ENCODE measurements at places on chromosomes 6 and 20.

- no peak for DNase-seq
Measured at GRCh38 chr6:157200611-157201010, 122.7 kb downstream of the TMEM242 start.

DNA sequence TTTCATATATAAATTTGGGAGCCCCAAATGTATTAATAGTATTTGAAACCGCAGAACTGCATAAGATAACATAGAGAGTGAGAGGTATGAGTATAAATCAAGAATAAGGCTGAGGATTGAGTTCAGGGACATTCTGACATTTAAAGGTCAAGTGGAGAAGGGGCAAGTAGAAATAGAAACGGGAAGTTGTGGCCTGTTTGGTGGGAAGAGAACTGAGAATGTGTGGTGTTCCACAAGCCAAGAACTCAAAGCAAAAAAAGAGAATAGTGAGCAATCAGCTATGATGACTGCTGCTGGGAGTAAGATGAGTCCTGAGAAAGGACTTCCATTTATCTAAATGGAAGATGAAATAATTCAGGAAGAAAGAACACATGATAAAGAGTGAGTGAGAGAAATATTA lies 418.4 kb downstream of the CD109 start:
- no peak for DNase-seq

DNA sequence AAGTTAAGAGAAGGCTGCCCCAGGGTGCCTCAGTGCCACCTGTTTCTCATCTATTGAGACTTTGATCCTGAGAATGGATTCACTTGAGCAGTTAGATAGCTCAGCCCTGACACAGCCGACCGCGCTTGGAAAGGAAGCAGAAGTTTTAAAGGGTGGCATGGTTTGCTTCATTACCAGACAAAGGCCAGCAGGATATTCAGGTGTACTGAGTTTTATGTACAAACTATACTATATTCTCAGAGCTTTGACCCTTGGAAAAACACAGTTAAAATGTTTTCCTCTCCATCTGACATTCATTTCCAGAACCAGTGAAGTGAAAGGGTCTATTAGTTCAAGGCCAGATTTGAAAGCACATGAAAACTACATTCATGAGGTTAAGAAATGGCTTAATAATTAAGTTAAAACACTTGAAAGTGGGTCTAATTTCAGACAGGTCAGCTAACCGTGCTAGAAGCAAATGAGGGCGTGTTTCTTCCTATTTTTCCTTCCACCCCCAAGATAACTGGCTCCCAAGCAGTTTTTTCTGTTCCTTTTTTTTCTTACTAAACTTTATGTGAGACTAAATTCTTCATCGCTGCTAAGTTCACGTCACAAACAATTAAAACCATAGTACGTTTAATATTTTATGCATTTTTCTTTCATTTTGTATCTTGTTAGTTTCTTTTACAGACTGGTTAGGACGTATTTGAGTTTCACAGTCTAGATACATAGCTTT lies 385.3 kb upstream of the SOX4 start:
- DNase-seq: no peak

- no peak for DNase-seq
Measured at GRCh38 chr20:45408646-45409213, 641 bp downstream of the DBNDD2 start.

DNA sequence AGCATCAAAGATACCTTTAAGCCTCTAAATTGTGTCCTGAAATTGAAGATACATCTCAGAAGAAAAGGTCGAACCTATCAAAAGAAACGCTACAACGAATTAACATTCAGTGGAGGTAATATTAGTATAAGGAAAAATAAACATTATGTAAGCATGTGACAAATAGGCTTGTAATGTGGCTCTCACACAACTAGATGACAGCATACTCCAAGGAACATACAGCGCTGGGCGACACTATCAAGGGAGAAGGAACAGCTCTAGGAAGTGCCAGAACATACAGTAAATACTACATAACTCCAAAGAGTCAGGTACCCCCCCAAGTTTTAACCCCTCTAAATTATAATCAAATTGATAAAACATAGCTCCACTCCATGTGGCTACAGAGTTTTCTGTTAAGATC lies 103.5 kb downstream of the LAMP5 start:
- no peak for DNase-seq

DNA sequence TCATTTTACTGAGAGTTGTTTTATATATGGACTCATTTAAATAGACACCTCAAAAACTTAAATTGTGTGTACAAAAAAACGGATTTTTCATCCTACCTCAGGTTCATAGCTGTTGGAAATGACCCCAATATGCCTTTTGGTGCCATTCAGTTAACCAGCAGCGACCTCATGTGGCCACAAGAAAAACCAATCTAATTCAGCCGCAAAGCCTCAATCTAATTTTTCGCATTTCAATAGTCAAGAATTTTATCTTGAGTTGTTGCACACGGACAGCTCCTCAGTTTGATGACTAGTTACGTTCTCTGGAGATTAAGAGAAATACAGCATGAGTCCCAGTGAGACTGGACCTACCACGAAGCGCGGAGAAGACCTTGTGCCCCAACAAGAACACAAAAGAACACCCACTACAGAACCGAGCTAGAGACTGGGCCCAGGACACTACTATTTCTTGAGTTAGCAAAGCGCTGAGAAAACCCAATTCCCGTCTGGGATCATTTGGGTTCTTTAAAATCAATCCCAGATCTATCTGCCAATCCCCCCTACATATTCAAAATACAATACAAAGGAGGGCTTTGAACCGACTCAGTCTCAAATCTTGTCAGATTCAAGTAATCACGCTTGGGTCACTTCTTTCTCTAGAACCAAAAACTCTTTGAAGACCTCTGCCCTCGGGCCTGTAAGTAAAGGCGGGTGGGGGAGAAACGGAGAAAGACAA lies 1.1 kb downstream of the TCP11 start:
- DNase-seq: peak; percentile 60

GRCh38 chr20:47677635-47678453 lies 107.4 kb downstream of the SULF2 start:
- peak; percentile 44 for DNase-seq

- no peak for DNase-seq
Measured at GRCh38 chr6:142381845-142382378, 80.1 kb downstream of the ADGRG6 start.

- no peak for DNase-seq
Measured at GRCh38 chr6:85866758-85867401, 224.2 kb upstream of the SYNCRIP start.

DNA sequence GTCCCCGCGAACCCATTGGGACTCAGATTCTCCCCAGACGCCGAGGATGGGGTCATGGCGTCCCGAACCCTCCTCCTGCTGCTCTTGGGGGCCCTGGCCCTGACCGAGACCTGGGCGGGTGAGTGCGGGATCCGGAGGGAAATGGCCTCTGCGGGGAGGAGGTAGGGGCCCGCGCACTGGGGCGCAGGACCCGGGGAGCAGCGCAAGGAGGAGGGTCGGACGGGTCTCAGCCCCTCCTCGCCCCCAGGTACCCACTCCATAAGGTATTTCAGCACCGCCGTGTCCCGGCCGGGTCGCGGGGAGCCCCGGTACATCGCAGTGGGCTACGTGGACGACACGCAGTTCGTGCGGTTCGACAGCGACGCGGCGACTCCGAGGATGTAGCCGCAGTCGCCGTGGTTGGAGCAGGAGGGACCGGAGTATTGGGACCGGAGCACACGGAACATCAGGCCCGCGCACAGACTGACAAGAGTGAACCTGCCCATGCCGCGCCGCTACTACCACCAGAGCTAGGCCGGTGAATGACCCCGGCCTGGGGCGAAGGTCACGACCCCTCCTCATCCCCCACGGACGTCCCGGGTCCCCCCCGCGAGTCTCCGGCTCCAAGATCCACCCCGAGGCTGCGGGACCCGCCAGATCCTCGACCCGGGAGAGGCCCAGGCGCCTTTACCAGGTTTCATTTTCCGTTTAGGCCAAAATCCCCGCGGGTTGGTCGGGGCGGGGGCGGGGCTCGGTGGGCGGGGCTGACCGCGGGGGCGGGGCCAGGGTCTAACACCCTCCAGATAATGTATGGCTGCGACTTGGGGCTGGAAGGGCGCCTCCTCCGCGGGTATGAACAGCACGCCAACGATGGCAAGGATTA lies 15.7 kb upstream of the HLA-A start:
- peak; percentile 92 for DNase-seq

- no peak for DNase-seq
Measured at GRCh38 chr20:23019403-23019802, 15.7 kb upstream of the SSTR4 start.

DNA sequence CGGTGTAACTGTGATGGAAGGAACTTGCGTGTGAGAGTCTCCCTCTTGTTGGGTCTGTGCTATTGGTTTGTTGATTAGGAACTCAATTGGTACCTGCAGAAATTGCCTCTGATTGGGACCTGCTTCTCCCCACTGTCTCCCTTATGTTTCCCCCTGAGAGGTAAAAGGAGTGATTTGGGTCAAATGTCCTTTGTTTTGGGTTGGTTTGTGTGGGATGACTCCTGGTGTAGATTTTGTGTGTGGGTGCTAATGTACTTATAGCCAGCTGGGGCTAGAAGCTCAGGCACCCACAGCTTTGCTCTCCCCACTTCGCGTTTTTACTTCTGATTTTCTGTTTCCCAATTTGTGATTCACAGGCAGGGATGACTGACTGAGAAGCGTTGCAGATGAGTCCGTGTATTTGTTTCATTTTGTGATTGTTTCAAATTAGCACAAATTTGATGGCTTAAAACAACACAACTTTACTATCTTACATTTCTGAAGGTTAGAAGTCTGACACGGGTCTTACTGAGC lies 79.1 kb downstream of the UTRN start:
- DNase-seq: no peak

GRCh38 chr20:22473293-22473692 lies 111.1 kb downstream of the FOXA2 start:
- no peak for DNase-seq

DNA sequence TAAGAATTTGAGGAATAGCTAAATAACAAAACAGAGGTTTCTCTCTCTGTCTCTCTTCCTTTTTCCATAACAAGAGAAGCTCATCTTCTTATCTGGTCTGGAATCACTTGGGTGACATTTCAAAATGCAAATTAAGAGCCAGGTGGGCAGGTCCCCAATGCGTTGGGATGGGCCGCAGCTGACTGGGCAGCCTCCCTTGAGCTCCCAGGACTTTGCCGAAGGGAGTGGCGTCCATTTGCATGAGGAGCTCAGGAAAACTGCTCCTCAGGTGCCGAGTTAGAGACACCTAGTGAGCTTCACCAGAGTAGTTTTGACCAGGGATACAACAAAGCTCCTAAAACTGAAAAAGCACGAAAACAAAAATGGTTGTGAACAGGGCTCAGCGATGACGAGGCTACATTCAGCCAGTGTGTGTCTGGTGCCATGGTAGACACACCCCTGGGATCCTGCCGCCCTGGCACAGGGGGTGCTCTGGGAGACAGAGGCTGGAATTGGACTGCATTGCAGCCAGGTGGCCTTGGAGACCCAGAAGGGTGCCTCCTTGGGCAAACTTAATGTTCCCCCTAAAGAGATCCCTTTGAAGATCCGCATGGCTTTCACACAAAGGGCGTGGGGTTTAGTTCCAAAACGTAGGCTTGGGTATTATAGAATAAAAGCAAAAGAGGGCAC lies 13.5 kb upstream of the SERPINB6 start:
- no peak for DNase-seq

DNA sequence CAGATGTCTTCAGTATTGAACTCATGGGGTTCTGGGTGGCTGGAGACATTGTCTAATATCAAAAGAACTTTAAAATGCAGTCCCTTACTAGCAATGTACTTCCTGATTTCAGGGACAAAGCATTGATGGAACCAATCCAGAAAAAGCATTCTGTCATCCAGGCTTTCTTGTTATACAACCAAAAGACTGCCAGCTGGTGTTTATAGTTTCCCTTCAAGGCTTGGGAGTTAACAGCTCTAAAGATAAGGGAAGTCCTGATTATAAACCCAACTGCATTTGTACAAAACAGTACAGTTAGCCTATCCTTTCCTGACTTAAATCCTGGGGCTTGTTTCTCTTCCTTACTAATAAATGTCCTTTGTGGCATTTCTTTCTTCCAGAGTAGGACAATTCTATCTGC lies 160.0 kb downstream of the COL21A1 start:
- no peak for DNase-seq

DNA sequence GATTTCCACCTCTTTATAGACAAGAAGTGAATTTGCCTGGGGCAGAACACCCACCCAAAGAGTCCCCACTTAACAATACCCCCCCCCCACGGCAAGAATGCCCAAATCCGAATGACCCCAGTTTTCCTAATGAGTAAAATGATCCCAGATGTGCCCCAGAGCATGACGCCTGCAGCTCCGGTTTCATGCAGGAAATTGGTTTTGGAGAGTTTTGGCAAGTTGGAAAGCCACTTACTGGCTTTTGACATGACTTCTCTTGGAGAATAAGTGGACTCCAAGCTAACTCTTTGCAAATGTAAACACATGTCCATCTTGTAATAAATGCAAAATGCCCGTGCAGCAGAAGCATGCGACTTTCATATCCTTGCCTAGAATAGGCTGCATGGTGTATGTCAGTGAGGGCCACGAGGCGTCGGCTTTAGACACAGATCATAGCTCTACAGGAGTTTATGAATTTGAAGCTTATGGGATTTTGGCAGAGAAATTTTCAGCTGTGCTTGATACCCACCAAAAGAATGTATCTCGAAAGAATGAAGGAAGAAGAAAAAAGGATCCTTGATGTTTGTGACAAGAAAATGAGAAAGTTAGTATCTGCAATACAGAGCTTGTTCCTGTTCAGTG lies 24.2 kb downstream of the EDN3 start:
- no peak for DNase-seq

GRCh38 chr6:136137008-136137692 lies 113.0 kb downstream of the MTFR2 start:
- no peak for DNase-seq

- no peak for DNase-seq
Measured at GRCh38 chr6:14787677-14788076, 458.2 kb upstream of the JARID2 start.

DNA sequence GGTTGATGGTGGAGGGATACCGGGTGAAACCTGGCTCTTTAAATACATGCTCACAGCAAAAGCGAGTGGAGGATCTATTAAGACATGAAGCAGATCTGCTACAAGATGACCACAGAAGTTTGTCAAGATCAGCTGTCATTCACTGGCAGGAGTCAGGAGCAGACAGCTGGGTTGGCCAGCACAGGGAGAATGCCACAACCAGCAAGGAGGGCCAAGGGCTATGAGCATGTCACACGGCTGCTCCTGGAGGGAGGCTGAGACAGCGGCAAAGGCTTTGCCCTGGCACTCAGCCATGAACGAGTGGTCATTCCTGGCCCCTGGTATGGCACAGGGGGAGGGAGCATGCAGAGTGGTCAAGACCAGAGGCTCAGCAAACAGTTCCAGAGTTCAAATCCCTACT lies 77.6 kb downstream of the POPDC3 start:
- DNase-seq: no peak

DNA sequence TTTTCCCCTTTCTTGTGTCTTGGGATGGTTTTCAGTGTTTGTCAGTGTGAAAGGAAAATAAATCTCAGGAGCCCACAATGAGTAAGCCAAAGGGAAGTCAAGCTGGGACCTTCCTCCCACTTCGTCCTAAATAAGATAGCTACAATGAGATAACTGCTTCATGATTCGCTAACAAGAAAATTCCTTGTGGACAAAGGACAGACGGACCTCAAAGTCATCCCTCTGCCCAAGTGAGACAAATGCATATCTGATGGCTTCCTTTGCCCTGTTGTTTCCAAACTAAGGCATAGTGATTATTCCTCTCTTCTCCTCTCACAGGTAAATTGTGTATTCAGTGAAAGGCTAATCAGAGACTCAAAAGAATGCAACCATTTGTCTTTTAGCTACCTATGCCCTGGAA lies 26.1 kb upstream of the ADTRP start:
- DNase-seq: no peak

Measured in CD4-positive, alpha-beta T cell treated with Interleukin-12 subunit alpha and Interleukin-12 subunit beta, for 1 hour (primary cell).